ENCODE measurements at places on chromosomes 6 and 20.

DNA sequence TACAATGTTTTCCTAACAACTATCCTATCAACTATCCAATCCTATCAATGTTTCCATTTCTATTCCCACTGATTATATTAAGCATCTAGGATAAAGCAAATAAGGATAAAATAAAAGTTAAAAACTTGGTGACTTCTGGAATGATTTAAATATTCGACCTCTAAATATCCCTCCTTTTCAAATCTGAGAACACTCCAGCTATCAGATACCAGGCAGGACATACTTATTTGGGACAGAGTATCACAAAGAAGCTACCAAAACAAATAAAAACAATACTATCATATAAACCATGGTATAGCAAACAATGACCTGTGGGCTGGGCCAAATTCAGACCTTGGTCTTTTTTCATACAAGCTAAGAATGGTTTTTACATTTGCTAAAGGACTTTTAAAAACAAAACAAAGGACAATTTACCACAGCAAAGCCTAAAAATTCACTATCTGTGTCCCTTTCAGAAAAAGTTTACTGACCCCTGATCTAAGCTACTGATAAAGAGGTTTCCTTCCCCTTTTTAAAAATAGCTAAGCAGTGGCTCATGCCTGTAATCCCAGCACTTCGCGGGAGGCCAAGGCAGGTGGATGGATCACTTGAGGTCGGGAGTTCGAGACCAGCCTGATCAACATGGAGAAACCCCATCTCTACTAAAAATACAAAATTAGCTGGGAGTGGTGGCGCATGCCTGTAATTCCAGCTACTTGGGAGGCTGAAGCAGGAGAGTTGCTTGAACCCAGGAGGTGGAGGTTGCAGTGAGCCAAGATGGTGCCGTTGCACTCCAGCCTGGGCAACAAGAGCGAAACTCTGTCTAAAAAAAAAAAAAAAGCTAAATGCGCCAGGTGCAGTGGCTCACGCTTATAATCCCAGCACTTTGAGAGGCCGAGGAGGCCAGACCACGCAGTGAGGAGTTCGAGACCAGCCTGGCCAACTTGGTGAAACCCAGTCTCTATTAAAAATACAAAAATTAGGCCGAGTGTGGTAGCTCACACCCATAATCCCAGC is 6.0 kb downstream of the NUP153 start:
- DNase-seq: no peak

DNA sequence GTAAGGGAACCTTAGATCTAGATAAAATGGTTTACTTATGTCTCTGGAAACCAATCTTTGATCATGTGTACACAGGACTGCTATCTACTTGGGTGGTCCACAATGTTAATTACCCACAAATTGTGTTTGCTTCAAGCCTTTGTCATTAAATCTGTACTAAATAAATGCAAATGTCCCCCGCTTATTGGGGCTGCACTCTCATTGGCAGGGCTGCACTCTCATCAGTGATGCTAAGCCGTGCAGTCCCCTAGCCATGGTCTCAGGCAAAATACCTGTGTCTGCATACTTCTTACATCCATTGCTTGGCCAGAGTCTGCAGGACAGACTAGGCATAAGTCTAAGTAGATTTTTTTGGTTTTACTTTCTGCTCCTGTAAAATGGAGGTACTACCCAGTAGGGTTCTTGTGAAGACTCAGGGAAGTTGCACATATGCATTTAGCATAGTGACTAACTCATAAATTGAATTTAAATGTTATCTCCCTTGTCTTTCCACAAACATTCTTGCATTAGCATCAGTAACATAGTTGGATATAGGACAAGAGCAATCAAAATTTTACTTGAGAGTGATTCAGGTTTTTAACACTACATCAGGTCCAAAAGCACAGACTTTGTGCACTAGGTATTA is 117.4 kb downstream of the ASCC3 start:
- DNase-seq: no peak

DNA sequence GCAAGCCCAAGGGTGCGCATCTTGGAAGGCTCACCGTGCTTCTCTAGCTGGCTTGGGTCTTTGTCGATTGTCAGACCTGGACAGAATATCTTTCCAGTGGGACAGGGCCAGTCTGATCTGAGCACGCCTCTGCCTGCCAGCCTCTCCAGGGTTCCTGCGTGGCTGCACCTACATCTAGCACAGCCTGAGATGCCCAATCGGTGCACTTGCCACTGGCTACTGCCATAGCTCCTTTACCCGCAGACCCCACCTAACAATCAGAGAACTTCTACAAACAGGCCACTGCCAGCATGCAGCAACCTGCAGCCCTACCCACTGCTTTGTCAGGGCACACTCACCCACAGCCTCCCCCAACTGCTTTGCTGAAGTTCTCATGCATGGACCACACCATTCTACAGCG is 56.7 kb upstream of the PHACTR3 start:
- no peak for DNase-seq

DNA sequence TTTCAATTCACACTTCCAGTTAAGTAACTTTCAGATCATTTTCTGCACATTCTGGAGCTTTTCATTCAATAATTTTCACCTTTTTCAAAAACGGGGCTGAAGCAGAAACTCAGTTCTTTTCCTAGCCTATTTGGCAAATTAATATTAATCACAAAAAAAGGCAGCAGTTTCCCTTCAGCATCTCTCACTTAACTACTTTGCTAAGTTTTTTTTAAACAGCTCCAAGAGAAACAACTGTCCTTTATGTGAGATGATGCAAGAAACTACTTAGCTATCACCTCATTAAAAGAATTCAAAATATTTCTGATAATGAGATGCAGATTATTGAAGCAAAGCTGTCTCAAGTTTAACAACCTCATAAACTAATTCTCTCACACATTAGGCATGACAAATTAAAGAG is 11.8 kb downstream of the CASS4 start:
- DNase-seq: no peak

GRCh38 chr20:17856024-17856564 is 112.5 kb downstream of the SNX5 start:
- DNase-seq: no peak

- DNase-seq: no peak
Measured at GRCh38 chr6:7424967-7425807, 35.6 kb downstream of the RIOK1 start.
